HFF-Myc (cell line): ENCODE measurements at places on chromosomes 7 and 10.

GRCh38 chr10:57094965-57095364 is 733.9 kb upstream of the ZWINT start:
- no peak for DNase-seq

- no peak for DNase-seq
Measured at GRCh38 chr7:91420606-91421005, 156.4 kb downstream of the FZD1 start.

GRCh38 chr7:130902755-130903357 is 168.8 kb upstream of the KLF14 start:
- DNase-seq: no peak

GRCh38 chr10:124691002-124691401 is 53.2 kb downstream of the FAM53B start:
- DNase-seq: no peak

GRCh38 chr7:108189733-108190388 is 59.7 kb upstream of the LAMB4 start:
- DNase-seq: no peak

- DNase-seq: no peak
Measured at GRCh38 chr10:7383442-7383841, 27.4 kb downstream of the SFMBT2 start.

GRCh38 chr7:157165987-157166386 is 27.3 kb downstream of the UBE3C start:
- DNase-seq: no peak

DNA sequence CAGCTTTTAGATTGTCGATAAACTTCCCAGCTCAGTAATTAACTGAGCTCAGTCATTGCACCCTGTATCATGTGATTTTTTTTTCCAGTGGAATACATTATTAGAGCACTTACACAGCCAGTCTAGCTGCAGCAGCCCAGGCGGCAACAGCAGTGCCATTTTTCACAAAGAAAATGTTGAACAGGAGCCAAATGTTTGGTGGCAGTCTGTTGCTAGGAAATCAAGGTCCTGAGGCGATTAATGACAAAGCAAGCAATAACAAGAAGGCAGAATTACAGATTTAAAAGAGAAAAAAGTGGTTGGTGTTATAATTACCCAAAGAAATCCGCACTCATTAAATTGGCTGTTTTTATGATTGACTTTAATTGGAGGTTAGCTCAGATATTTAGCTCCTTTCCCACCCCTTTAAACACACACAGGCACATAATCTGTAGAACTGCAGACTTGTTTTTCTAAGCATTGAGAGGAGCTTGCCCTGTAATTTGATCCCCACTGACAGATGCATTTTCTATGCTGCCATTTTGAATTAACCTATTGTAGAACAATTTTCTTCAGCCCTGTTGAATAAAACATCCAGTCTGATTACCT is 267.4 kb downstream of the ADK start:
- DNase-seq: no peak

DNA sequence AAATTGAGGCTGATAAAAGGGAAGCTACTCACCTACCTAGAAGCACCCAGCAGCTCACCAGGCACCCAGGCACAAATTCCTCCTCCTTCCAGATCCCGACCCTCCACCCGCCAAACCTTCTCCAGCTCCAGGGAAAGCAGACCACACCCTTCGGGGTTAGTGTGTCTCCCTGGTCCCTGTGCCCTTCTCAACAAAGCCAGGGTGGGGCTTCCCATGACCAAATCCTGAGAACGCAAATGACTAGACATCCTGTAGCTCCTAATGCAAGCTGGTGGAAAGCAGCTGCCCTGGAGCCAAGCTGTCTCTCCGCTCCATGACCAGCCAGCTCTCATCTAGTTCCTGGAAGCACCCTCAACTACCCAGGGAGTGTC is 4.4 kb downstream of the TBX20 start:
- DNase-seq: no peak

DNA sequence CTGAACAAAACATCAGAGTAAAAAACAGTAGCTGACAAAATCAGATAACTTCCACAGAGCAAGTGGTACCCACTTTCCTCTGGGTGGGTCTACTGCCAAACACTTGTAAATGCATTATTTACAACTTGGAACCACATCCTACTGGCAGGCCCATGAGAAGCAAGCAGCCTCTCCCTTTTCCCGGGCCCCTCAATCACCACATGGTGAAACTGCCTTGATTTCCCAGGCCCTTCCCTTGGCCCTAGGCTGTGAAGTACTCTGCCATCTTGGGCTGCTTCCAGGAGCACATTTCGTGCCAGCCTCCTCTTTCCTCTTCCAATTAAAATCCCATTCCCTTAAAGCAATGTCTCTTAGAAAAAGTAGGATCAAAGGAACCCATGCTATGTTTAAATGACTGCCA is 71.4 kb downstream of the CUZD1 start:
- DNase-seq: no peak

- DNase-seq: no peak
Measured at GRCh38 chr10:61778137-61778536, 115.4 kb downstream of the CABCOCO1 start.

DNA sequence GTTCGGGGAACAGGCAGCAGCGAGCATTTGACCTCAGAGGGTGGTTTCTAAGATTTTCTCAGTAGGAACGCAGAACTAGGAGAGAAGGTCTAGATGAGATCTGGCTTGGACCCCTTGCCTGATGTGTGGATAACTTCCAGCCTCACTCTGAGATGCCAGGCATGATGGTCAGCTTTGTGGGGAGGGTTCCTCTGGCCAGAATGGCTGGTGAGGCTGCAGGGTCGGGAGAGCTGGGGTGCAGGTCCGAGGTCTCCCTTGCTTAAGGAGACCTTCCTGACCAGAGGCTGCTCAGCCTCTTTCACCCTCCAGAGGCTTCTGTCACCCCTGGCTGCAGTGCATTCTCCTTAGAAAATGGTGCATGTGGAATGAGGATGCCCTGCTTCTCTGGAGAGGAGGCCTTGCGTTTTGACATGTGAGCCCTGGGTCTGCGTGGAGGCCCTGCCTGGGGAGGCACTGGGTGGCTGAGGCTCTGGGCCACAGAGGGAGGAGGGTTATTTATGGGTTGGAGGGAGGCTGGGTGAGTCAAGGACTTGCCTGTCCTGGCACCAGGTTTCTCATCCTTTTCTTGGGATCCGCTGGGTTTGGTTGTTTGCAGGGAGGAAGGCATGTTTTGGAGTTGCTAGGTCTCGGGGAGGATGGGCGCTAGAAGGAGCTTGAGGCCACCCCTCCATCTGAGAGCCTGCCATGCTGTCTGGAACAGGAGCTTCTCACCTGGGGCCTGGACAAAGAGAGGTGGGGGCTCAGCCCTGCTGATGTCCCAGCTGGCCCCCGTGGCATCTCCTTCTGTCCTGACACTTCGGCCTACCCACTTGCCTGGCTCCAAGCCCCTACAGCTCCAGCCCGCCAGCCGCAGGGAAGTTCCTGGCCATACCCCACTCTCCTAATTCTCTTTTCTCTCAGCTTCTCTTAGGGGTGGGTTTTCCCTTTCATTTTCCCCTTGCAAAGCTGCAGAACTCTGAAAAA is 3.9 kb downstream of the FAM241B start:
- no peak for DNase-seq

DNA sequence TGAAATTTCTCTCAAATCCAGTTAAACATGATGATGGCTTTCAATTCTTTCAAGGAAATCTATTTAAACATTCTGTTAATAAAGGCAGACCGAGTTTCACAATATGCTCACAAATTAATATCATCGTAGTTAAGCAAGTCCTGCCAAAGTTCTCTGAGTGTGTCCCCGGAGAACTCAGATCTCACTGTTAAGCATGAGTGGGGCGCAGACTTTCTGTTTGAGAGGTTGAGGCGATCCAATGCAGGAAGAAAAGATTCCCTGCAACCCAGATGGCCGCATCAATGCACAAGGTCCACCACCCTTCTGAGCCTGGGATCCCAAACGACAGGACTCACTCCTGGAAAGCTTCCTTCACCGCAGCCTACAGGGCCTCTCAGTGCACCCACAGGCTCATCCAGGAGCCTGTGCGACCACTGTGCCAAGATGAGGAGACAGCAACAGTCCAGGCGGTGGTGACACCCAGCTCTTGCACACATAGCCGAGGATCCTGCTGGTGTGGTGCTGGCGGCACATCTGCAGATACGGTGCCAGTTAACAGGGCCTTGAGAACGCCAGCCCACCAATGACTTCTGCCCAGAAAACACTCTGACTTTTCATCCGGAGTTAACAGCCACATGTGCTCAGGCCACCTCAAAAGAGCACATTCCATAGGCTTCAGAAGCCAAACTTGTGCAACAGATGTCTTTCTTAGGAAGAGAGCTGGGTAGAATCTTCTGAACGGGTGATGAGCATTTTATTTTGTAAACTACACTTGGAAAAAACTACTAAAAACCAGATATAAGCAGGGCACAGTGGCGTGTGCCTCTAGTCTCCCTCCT is 102.1 kb downstream of the ZRANB1 start:
- DNase-seq: no peak
